ENCODE measurements at places on chromosomes 11 and 22.

- DNase-seq: no peak
Observed at GRCh38 chr11:10324474-10324873, 19.6 kb downstream of the ADM start.

DNA sequence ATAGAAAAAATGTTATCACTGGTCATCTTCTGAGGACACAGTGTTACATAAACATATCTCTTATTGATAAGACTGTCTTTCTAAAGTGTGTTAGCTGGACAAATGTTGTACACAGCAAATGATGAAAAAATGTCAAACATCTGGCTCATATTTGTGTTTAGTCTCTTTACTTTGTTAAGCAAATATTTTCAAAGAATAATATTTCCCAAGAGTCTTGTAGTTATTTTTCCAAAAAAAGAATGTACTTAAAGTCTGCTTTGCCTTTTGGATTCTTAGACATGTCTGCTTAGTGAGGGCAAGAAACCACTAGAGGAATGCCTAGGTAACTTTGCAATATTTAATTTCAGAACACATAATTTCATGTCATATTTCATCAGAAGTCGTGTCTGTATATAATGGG, 23.9 kb upstream of the CCDC179 start:
- DNase-seq: no peak

- DNase-seq: no peak
Observed at GRCh38 chr22:48485149-48486133, 1342.2 kb downstream of the BRD1 start.

- DNase-seq: no peak
Observed at GRCh38 chr11:59418156-59418555, 8.1 kb downstream of the OR5A2 start.

- no peak for DNase-seq
Observed at GRCh38 chr22:50602338-50602700, 1.7 kb downstream of the MAPK8IP2 start.

DNA sequence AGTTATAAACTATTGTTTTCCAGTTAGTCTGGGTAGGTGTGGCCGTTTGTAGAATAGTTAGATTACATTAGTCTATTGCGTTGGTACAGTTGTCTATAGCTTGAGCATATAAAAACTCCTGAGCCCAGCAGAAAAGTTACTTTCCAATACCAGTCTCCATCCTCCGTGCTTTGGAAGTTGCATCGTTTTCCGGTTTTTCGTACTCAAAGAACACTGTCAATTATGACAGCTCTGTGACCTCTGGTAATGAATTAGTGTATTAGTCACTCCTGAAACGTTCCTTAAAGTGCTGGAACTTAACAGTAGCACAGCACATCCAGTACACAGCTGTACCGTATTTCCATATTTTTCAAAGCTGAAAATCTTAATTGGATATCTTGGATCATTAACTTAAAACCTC, 808 bp upstream of the MSANTD2 start:
- peak; percentile 4 for DNase-seq

GRCh38 chr22:27136596-27136995, 479.2 kb downstream of the MIAT start:
- no peak for DNase-seq

DNA sequence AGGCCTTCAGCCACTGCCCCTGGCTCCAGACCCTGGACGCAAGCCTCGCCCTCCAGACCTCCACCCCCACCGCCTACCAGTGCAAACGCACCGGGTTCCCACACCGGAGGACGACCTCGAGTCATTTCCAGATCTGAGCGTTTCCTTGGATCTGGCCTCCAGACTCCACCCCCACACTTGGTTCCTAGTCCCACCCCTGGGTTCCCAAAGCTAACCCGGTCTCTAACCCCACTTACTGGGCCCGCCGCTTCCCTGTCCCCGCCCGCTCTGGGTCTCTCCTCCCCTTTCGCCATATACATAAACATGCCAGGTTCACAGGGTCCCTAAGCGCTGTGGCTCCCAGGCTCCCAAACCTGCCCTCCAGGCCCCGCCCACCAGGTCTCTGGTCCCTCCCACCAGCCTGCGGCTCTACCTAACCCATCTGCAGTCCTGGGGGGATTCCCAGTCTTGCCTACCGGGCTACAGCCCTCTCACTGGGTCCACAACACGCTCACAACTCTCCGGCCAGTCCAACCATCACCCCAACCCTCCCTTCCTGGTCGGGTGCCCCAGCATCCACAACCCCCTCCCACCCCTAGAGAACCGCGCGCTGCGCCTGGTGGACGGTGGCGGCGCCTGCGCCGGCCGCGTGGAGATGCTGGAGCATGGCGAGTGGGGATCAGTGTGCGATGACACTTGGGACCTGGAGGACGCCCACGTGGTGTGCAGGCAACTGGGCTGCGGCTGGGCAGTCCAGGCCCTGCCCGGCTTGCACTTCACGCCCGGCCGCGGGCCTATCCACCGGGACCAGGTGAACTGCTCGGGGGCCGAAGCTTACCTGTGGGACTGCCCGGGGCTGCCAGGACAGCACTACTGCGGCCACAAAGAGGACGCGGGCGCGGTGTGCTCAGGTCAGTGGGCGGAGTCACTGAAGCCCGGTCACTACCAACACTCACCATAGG, 36.7 kb downstream of the CD6 start:
- no peak for DNase-seq

DNA sequence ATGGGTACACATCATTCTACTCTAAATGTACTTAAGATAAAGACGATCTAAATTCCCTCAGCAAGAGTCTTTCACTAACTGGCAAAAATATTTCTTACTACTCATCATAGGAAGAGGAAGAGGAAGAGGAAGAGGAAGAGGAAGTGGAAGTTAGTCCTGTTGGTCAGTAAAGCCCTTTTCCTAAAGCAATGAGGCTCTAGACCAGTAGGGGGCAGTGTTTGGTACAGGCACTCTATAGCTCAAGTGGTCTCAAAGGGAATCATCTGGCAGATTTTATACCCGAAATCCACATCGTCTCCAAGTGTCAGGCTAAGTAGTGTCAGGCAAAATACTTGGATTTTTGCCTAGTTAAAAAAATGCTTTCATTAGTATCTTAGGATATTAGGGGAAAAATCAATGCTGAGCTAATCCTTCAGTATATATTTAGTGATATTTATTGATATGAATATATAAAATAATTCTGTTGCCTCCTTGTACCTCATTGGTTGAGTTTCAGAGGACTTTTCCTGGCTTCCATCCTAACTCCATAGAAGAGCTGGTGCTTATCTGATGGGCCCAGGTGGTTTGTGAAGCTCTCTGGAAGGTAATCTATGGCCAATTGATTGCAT, 7.7 kb downstream of the BLID start:
- no peak for DNase-seq

DNA sequence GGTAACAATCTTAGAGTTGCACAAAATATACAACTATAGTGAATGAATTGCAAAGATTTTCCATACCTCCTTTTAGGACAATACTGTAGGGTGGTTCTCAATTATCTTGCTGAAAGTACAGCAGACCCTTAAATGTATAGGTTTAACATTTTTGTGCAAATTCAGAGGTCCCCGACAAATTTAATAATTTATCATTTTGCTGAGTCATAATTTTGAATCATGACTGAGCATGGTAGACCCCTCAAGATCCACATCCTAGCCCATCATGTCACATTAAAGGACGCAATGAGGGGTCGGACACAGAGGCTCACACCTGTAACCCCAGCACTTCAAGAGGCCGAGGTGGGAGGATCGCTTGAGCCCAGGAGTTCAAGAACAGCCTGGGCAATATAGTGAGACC, 43.5 kb downstream of the OSBP start:
- DNase-seq: no peak

- no peak for DNase-seq
Observed at GRCh38 chr22:49262167-49262566, 565.5 kb downstream of the BRD1 start.

- peak; percentile 57 for DNase-seq
Observed at GRCh38 chr22:46763051-46763705, 728 bp downstream of the TBC1D22A start.

DNA sequence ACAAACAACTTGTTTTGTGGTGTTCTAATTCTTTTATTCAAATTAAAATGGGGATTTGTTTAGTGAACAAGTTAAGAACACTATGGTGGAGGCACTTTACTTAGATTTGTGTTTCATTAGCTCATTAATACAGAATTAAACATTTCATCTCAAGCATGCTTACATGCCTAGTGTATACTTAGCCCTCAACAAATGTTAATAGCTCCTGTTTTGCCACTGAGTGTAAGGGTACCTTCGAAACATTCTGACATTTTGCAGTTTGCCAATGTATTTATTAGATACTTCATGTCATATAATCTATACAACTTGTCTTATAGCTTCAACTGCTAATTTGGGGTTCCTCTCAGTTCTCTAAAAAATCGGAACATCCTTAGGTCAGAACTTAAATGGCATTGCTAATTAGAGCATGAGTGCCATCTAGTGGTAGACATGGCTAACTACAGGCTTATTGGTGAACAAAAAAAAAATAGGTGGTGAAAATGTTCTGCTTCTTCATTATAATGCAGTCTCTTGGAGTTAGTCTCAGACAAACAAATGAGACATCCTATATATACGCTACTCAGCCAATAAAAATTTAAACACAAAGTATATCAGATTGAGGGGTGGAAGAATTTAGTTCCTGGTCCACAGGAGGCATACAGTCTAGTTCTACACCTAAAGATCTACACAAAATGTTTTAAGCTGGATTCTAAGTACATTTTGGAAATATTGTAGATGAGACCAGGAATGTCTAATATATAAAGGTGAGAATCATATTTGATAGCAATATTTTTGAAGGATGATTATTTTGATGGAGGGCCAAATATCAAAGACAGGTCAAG, 4.9 kb upstream of the CNTN5 start:
- DNase-seq: peak; percentile 29

DNA sequence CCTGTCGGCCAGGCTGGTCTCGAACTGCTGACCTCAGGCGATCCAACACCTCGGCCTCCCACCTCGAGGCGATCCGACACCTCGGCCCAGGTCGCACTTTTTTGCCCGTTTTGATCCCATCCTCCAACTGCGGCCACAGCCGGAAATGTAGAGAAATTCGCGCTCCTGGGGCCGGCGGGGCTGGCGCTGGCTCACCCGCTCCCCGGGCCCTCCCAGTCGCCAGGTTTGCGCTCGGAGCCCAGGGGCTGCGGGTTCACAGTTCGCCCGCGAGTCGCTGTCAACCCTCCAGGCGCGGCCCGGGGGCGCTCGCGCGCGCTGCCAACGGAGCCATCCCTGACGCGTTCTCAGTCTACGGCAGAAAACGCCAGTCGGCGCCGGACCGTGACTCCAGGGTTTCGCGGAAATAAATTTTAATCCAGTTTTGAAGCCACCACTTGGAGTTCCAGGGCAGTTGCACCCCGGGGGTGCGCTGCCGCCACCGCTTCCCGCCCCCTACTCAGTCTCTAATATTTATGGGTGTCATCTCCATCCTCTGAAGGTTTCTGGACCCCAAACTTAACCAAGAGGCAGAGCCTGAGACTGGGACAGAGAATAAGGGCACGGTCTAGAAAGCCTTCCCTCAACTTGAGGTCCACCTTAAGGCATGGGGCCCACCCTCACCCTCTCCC, 1.5 kb upstream of the KLHDC7B start:
- DNase-seq: peak; percentile 89

DNA sequence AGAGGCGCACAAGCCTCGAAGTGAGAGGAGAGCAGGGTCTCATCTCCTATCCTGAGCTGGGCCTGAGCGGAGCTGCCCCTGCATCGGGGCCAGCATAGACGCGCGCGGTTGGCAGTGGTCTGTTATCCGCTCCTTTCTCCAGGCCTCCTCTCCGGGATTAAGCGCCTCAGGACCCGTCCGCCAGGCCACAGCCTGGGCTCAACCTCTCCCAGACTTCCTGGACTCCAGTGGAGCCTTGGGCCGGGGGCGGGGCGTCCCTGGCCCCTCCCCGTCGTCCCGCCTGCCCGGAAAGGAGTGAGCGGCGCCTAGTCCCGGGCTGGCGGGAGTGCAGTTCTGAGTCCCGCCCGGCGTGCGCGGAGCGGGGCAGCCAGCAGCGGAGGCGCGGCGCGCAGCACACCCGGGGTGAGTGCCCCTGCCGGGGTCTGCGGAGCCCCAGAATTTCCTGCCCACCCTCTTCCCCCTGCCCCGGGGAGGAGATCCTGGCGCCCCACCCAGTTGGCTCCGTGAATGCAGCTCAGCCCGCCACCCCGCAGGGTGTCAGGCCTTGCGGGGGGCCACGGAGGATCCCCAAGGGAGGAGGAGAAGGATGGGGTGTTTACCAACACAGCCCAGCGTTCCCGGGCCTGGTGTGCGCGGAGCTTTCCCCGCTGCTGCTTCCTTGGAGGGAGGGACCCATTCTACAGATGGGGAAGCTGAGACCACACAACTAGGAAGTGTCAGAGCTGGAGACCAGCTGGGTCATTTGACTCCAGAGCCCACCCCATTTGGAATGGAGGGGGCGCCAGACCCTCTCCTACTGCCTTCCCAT, at the start of gene TCIRG1:
Gene TCIRG1, plus strand, starts transcription at position 308 of the 808 bp plus-strand sequence. CDS start 2,247 bp downstream, outside the sequence.
- peak; percentile 59 for DNase-seq

DNA sequence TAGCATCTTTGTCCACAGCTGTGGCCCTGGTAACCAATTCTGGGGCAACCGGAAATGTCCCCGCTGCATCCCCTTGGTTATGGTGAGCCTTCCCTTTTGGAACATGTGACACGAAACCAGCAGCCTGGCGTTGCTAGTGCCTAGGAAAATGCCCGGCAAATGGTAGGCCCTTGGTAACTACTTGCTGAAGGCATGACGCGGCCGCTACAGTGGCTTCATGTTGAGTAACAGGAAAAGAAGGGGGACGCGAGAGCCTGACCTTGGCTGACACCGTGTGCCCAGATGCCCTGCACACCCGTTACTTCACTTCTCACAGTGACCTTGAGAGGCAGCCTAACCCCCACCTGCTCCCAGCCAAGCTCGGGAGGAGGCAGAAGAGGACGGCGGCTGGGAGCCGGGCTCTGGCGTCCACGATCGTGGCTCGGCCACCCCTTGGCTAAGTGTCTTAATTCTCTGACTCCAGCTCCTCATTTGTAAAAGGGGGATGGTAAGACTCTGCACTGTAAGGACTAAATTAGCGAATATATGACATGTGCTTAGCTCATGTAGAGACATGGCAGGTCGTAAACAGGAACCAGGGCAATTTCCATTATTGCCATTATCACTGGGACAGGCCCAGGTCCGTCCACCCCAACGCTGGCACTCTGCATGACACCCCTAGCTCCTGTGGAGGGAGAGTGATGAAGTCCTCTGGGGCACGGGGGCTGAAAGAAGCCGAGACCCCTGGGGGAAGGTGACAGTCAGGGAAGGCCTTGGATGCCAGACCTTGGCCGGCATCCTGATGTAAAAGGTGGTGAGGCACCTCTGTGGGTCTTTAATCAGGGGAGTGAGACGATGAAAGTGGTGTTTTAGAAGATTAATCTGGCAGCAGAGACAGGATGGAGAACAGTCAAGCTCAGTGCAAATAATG, 18.9 kb downstream of the IFT27 start:
- DNase-seq: no peak

- no peak for DNase-seq
Observed at GRCh38 chr11:104846216-104846615, 52.0 kb downstream of the CASP12 start.

DNA sequence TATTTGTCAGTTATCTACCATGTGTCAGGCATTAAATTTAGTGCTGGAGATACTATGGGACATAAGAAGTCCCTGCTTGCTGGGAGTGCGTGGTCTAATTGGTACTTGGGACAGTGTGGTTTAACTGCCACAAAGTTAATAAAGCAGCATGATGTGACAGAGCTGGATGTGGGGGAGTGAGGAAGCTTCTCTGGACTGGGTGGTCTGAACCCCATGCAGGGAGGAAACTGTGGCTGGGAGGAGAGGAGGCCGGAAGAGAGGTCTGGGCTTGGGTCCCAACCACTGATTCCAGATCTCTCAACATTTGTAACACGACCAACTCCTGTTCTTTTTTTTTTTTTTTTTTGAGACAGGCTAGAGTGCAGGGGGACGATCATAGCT, 37.1 kb downstream of the ST3GAL4 start:
- DNase-seq: no peak

Measured in CD4-positive, alpha-beta T cell treated with Interleukin-21 for 1 hour (primary cell).